ENCODE measurements at places on chromosomes 1 and 21.

GRCh38 chr21:45945066-45945867 is 36.3 kb upstream of the COL6A1 start:
- no peak for DNase-seq

- no peak for DNase-seq
These were observed 147.6 kb downstream of the ADSS2 start for GRCh38 chr1:244304156-244304555.

- DNase-seq: no peak
These were observed 2.8 kb downstream of the PLA2G5 start for GRCh38 chr1:20072771-20073170.

- DNase-seq: no peak
These were observed 15.3 kb upstream of the PGBD5 start for GRCh38 chr1:230441183-230442029.

DNA sequence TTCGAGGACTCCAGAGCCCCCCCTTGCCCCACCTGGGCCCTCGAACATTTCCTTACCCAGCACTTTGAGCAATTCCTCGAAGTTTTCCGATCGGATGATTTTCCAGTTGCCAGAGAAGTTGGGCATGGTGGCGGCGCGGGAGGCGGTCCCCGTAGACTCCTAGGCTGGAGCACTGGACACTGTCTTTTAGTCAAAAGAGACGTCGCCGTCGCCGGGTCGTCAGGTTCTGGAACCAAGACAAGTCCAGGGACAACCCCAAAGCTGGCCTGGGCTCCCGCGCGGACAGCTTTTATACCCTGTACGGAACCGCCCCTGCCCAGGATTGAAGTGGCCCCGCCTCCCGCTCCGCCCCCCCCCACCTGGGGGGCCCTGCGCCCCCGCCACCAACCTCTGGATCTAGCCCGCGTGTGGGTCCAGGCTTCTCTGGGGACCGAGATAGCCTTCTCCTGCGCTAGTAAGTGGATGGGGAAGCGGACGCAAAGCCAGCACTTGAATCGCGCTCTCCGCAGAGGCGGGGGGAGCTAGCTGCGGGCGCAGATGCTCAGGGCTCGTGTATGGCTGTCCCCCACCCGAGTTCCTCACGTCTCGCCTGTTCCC is at the start of gene CRABP2:
TSS of gene CRABP2 (minus strand) at position 263 of the 597 bp plus-strand sequence. CDS start at position 126, 137 bp downstream.
- peak; percentile 52 for DNase-seq

GRCh38 chr1:161374373-161374772 is 6.7 kb upstream of the CFAP126 start:
- DNase-seq: peak; percentile 78
